ENCODE measurements at places on chromosomes 13 and 19.

DNA sequence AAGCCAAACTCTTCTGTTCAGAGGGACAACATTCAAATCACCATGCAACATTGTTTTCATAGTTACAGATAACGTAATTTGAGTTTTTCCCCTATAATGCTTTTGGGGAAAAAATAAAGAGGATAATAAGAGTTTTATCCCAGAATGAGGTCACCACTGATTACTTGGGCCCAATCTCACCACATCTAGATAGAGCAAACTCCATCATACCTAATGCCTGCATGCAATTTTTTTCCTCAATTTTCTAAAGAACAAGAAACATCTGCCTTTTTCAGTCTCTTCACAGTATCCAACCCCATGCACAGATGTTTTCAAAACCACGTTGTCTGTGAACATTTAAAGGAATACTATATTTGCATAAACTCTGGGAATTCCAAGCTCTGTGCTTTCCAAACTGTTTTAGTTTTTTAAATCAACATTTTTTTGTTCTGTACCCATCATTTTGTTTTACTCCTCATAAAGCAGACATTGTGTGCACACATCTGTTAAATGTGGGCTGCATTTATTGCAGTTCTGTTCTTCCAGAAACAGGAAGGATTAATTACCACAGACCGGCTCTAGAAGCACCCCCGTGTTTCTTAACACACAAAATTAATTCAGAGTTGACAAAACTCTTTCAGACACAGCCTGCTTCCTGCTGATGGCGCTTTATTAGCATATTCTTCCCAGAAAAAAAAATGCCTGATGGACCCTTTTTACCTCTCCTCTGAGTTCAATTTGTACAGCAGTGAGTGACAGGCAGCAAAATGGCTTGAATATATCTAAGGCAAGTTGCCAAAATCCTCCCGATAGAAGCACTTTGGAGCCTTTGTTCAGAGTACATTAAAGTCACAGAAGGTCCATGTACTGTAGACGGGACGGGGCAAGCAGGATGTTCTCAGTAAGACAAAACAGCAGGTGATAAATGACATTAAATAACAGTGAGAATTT lies 1171.9 kb downstream of the EFNB2 start:
- no peak for DNase-seq

DNA sequence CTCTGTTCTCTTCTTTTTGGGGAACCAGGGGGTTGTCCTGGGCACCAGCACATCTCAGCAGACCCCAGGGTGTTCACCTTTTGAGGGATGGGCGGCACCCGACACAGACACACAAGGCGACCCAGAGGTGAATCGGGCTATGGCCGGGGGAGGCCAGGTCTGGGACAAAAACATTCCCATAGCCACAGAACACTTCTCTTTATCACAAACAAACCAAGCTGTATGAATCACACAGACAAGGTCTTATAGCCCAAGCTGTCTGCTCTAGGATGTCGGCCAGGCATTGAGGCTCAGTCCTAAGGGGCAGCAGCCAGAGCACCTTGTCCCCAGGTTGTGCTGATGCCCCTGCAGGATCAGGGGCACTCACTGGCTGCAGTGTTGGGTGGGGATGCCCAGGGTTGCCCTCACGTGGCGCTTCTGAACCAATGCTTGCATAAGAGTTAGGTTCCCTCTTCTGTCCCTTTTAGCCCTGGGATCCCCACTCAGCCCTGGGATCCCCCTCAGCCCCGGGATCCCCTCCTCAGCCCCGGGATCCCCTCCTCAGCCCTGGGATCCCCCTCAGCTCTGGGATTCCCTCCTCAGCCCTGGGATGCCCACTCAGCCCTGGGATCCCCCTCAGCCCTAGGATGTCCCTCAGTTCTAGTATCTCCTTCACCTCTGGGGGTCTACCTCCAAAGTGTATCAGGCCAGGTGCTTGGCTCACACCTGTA lies 26.9 kb downstream of the MAU2 start:
- no peak for DNase-seq

GRCh38 chr13:98385606-98386005 lies 191.3 kb downstream of the STK24 start:
- DNase-seq: no peak

- no peak for DNase-seq
These were observed 38.1 kb downstream of the DGKH start for GRCh38 chr13:42086582-42086981.

DNA sequence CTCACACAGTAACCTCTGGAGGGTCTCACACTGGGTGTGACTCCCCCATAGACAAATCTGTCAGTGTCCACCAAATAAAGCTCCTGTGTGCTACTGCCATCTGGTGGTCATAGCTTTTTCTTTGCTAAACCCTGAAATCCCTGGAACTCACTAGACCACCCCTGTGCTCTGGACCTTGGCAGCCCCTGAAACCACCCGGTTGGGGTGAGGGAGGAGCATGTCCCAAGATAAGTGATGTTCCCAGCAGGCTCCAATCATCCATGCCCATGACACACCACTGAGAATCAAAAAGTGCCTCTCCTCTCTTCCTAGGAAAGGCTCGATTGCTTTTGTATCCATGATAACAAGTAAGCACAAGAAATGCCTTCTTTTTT lies 6.5 kb upstream of the HSD17B14 start:
- DNase-seq: peak; percentile 61

GRCh38 chr19:42601811-42602443 lies 7.2 kb upstream of the CEACAM8 start:
- DNase-seq: peak; percentile 24

DNA sequence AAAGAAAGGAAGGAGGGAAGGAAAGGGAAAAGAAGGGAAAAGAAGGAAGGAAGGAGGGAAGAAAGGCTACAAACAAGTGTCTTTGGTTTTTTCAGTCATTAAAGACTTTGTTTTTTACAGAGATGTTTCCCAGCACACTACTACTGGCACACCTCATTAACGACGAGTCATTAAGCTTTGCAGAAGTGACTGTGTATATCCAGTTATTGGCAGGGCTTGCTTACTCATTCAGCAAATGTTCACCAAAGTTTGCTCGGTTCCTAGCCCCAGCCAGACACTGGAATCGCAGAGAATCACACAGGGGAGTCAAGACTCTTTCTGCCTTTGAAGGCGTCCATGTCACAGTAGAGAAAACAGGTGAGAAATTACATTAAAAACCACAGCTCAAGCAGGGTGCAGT lies 4.3 kb downstream of the NLRP12 start:
- DNase-seq: no peak

GRCh38 chr19:4267101-4267900 lies 11.8 kb upstream of the SHD start:
- DNase-seq: peak; percentile 74

GRCh38 chr19:2041433-2041682 lies 9.7 kb downstream of the MKNK2 start:
- DNase-seq: no peak

GRCh38 chr13:61774903-61775302 lies 359.3 kb upstream of the PCDH20 start:
- DNase-seq: no peak

GRCh38 chr13:112624602-112625430 lies 36.9 kb upstream of the TUBGCP3 start:
- no peak for DNase-seq
